ENCODE measurements at places on chromosomes 4 and X.

GRCh38 chr4:119139311-119139710 is 3.7 kb downstream of the MYOZ2 start:
- DNase-seq = no peak

- DNase-seq = no peak
Measured at GRCh38 chr4:152112887-152113286, 352.1 kb upstream of the GATB start.

- no peak for DNase-seq
Measured at GRCh38 chrX:81120258-81120935, 81.3 kb downstream of the HMGN5 start.

GRCh38 chrX:136021160-136021559 is 35.9 kb downstream of the SLC9A6 start:
- no peak for DNase-seq

- no peak for DNase-seq
Measured at GRCh38 chrX:134459683-134460004, 321 bp upstream of the HPRT1 start.

Data from stimulated activated CD4-positive, alpha-beta T cell treated with anti-CD3 and anti-CD28 coated beads, Interleukin-2, amount 100 ng/mL, for 48 hours (primary cell).